ENCODE measurements at places on chromosomes 2 and 18.

DNA sequence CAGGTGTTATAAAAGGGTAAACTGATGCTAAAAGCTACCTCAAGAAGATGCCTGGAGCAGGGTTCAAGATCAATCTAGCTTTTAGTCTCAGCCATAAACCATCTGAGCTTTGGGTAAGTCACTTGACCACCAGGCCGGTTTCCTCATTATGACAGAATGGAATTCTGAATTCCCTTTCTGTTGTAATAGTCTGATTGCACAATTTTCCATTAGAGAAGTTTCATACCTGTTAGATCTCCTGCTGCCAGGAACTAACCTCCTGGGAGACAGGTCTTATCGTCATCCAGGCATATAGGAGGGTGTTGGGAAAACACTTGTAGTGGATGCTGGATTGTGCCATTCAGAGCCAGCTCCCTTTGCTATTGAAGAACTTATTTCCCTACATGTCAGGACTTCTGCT, 272.5 kb downstream of the TDRD15 start:
- no peak for DNase-seq

GRCh38 chr2:23522726-23523372, 137.9 kb downstream of the KLHL29 start:
- no peak for DNase-seq

DNA sequence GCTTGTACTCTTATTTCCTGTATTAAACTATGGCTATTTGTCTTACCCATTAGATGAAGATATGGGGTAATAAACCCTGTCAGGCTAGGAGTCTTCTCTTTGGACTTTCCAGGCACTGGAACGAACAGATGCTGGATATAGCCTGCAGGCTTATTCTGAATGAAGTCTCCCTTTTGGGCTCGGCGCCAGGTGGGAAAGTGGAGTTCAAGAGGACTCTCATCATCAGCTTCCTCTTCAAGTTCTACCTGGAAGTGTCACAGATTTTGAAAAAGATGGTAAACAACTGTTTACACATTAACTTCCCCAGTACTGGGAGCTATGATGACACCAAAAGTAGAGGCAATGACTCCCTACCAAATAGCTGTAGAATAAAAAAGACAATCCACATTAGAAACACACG, 27.9 kb downstream of the AOX1 start:
- DNase-seq, result no peak

DNA sequence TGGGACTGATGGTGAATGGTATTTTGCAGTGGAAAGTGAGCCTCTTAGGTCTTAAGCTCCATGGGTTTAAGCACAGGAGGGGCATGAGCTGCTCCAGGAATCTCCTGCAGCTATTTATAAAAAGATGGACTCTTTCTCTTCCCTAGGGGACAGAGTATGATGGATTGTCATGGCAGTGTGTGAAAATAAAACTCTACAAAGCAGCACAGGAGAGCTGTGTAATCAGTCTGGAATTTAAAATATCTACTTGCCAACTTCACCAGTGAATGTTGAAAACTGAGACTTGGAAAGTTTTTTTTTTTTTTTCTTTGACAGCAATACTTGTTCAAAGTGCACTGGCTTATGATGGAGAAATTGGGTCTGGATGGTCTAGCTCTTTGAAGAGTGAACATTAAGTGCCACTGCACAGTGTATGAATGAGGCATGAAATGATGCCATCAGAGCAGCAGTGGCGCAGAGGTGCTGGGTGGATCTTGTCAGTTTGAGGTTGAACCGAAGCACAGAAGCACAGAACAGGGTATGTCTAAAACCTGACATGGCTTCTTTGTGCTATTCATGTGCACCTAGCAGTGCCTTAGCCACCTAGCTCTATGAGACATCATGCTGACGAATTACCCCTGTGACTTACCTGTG, 245.4 kb downstream of the PTPRM start:
- DNase-seq, result no peak

DNA sequence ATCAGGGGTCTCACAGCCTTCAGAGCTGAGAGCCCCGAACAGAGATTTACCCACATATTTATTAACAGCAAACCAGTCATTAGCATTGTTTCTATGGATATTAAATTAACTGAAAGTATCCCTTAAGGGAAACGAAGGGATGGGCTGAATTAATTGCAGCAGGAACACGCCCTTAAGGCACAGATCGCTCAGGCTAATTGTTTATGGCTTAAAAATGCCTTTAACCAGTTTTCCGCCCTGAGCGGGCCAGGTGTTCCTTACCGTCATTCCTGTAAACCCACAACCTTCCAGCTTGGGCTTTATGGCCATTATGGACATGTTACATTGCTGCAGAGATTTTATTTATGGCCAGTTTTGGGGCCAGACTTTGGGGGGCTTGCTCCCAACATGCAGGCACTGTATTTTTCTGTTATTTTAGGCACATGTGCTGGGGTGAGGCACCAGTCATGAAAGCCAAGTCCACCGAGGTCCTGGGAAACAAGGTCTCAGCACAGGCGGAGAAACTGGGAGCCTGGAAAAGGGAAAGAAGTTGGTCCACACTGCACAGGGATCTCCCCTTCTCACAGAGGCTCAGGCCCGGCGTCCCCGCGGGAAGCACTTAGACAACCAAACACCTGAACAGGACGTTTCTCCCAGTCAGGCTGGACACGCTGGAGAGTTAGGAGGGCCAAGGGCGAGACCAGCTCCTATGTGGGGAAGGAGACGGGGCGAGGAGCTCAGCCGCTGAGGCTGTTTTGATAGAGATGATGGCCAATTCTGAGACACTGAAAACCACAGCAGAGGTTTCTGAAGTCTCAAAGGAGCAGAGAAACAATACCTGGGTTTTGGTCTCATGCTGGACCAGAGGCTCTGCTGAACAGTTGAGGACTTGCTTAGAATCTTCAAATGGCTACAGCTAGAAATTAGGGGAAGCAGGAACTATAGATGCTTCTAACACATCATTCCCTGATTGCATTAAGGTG, 86.7 kb downstream of the TMEM18 start:
- DNase-seq, result no peak

DNA sequence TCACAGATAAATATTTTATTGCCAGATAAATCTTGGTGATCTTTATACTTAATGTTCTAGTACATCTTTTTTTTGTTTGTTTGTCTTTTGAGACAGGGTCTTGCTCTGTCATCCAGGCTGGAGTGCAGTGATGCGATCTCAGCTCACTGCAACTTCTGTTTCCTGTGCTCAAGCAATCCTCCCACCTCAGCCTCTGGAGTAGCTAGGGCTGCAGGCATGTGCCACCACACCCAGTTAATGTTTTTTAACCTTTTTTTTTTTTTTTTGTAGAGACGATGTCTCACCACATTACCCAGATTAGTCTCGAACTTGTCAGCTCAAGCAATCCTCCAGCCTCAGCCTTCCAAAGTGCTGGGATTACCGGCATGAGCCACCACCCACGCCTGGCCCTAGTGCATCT, 9.1 kb upstream of the C1GALT1C1L start:
- DNase-seq, result no peak

GRCh38 chr2:188974164-188974563, at the start of gene COL3A1:
Gene COL3A1, plus strand, starts transcription at chr2:188974373. Its CDS starts 117 bp downstream, at chr2:188974490.
- no peak for DNase-seq

- no peak for DNase-seq
These were observed 92.2 kb upstream of the MBOAT2 start for GRCh38 chr2:9095690-9096089.

DNA sequence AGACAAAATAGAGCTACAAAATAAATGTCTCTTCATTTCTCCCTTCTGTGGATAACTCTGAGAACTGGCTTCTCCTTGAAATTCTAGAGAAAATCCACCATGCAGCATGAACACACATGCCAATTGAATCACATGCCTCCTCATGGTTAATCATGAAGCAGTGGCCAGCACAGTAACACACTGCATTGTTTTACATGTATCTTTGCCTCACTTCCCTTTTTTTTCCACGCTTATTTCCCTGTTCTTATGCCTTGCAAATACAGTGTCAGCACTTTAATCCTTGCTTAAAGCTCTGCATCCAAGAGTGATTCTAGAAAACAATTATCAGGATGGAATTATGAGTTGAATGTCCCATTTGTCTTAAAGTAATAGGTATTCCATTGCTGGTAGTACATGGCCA, 50.3 kb upstream of the ZBTB7C start:
- DNase-seq, result no peak

DNA sequence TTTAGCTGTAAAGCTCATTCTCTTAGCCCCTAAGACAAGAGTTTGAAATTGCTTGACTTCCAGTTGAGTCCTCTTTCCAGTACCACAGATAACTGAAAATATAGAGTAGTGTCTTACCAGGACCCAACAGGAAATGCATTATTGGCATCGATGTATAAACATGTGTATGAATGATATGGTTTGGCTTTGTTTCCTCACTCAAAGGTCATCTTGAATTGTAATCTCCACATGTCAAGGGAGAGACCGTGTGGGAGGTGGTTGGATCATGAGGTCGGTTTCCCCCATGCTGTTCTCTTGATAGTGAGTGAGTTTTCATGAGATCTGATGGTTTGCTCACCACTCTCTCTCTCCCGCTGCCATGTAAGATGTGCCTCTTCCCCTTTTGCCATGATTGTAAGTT, 745.0 kb downstream of the TMEM182 start:
- DNase-seq, result no peak

- no peak for DNase-seq
These were observed 289.9 kb downstream of the ZEB2 start for GRCh38 chr2:144230033-144230432.

- DNase-seq, result no peak
These were observed 93.3 kb upstream of the SPRED2 start for GRCh38 chr2:65525616-65526231.

- no peak for DNase-seq
These were observed 2132.8 kb upstream of the CELF4 start for GRCh38 chr18:39698436-39698835.

DNA sequence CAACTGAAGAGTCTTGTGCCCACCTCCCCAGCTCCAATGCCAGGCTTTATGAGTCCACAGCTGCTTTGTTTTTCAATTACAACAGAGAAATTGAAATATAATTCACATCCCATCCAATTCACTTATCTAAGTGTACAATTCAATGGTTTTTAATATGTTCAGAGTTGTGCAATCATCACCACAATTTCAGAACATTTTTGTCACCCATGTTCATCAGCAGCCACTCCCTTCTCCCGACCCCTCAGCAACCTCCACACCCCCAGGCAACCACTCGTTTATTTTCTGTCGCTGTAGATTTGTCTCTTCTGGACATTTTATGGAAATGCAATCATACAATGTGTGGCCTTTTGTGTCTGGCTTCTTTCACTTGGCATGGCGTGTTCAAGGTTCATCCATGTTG, 23.3 kb downstream of the INHBB start:
- DNase-seq, result no peak

GRCh38 chr2:29317801-29318485, 202.7 kb downstream of the CLIP4 start:
- DNase-seq, result no peak

GRCh38 chr2:142877216-142877838, at the start of gene KYNU:
Gene KYNU, plus strand, starts transcription at chr2:142877664. Its CDS starts 7,704 bp downstream, at chr2:142885368.
- DNase-seq, result no peak

DNA sequence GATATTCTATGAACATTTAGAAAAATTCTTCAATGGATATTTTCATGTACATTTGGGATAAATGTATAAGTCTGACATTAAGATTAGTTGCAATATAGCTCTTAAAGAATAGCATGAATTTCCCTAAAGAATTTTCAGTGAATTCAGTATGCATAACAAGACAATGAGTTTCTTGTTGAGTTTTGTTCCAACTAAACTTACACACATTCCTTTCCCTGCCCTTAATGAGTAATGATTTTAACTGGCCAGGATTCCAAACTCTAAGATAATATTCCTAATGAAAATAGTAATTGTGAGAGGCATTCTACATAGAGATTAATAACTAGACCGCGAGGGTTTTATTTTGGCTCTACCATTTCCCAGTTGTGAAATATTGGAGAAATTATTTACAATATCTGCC, 390.3 kb upstream of the GALNT5 start:
- no peak for DNase-seq
